Stimulated activated CD4-positive, alpha-beta T cell treated with anti-CD3 and anti-CD28 coated beads, Interleukin-15, amount 100 ng/mL, for 48 hours (primary cell): ENCODE measurements at places on chromosomes 2 and 18.

DNA sequence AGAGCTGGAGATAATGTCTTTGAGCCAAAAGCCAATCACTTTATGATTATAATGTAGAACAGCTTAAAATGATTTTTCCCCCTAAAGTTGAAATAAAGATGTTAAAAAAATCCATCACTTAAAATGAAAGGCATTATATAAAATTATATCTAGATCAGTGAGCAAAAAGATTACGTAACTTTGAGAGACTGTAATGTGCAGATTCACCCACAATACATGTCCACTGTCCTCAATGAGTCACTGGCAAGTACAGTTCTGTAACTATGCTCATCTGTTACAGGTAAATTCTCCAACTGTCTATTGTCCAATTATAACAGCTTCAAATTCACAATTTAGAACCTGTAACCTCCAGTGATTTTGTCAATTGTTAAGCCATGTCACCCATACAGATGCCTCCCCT, 19.0 kb downstream of the FAM161A start:
- no peak for DNase-seq

- DNase-seq, result no peak
Observed at GRCh38 chr18:58087928-58088690, 44.1 kb downstream of the NEDD4L start.

DNA sequence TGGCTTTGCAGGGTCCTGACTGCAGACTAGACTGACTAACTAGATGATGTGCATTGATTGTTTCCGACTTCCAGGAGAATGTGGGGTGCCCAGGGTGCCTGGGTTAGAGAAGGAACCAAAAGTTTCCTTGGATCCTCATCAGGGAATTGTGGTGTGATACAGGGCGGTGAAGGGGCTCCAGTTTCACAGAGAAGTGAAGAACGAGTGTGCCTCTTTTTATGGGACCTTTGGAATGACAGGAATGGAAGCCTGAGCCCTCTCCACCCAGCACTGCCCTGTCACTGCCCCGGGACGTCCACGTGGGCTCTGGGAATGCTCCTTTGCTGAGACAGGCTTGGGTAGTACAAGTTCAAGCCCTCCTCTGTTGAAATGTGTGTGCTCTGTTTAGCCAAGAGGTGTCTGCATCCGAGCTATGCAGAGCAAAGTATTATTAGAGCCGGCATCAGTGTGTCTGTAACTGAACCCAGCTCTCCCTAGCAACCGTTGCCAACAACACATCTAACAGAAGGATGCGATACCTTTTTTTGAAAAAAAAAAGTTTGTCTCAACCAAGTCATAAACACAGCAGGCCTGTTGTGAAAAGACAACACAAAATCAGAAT, 183.6 kb downstream of the SMAD7 start:
- DNase-seq, result no peak

- no peak for DNase-seq
Observed at GRCh38 chr18:29234751-29235150, 1057.8 kb upstream of the CDH2 start.
